CD8-positive, alpha-beta memory T cell (primary cell): ENCODE measurements at places on chromosomes 16 and 17.

DNA sequence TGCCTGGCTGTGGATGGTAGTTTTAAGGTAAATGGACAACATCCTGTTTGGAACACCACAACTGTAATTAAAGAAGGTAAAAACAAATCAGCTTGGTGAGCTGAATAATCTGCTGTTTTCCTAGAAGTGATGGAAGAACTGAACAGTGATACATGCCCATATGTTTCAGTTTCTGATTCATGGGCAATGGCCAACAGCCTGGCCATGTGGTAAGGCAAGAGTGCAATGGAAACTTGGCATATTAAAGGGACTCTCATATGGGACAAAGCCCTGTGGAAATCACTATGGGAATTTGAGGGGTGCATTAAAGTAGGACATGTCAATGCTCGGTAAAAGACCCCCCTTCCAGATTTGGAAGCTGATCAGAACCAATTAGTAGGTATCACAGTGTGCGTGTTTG lies 37.8 kb downstream of the IKZF3 start:
- DNase-seq, result no peak

DNA sequence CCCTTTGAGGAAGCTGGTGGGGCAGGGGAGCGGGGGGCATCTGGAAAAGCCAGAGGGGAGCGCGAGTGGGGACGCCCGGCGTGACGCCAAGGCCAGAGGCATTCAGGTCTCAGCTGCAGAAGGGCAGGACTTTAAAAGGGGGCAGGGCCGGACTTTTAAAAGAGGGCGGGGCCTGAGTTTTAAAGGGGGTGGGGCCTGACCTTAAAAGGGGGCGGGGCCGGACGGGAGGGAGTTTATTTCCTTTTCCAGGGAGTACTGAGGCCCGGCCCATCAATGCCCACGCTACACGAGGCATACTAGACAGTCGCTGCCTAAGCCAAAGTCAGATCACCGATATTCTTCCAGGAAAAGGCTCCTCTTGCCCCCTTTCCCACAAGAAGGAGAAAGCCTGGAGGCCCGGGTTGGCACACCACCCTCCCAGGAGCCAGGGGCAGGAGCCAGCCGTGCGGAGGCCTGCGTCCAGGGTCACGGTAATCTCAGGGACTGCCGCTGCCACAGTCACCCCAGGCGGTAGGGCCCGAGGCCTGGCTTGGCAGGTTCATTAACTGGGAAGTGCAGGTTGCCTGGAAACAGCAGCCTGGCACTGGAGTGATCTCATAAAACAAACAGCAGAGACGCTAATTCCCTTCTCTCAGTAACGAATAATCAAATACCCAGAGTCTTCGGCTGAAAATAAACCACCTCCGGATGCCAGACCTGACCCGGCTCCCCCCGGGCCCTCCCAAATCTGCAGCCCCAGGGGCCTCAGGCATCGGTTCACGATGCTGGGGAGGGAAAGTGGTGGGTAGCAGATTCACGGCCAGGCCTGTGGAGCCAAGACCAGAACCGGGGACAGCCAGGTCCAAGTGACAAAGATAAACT lies 90.7 kb downstream of the TIMM22 start:
- no peak for DNase-seq

- DNase-seq, result no peak
These were observed at the start of gene MTSS2 for GRCh38 chr16:70685938-70686375. Gene MTSS2, minus strand, starts transcription at chr16:70686053. Its CDS starts 262 bp downstream, at chr16:70685791.

GRCh38 chr16:84485255-84486010 lies 19.0 kb downstream of the MEAK7 start:
- no peak for DNase-seq

GRCh38 chr17:18362698-18363100 lies 651 bp downstream of the SHMT1 start:
- DNase-seq, result peak; percentile 5

- DNase-seq, result no peak
These were observed 7.1 kb upstream of the LGALS3BP start for GRCh38 chr17:78986649-78987328.

DNA sequence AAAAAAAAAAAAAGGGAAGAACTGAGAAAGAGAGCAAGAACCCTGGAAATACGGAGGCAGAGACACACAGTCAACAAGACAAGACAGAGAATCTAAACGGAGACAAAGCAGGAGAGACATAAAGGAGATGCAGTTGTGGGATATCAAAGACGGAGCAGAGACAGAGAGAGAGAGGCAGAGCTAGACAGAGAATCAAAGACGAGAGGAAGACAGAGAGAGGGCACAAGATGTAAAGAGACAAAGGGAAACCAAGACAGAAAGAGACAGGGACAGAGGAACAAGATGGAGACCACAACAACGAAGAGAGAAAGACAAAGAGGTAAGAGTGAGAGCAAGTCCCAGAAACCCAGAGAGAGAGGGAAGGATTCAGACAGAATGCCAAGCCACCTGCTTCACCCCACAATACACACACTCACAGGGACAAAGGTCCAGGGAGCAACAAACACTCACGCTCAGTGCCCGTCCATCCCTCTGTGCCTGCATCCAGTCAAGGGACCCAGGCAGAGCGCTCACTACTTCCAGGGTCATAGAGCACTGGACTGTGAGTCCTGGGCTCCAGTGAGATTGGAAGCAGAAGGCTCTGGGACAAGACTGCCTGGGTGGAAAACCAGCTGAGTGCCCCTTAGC lies 88.9 kb downstream of the C16orf78 start:
- no peak for DNase-seq

GRCh38 chr17:50210240-50211225 lies 9.1 kb upstream of the COL1A1 start:
- DNase-seq, result no peak

DNA sequence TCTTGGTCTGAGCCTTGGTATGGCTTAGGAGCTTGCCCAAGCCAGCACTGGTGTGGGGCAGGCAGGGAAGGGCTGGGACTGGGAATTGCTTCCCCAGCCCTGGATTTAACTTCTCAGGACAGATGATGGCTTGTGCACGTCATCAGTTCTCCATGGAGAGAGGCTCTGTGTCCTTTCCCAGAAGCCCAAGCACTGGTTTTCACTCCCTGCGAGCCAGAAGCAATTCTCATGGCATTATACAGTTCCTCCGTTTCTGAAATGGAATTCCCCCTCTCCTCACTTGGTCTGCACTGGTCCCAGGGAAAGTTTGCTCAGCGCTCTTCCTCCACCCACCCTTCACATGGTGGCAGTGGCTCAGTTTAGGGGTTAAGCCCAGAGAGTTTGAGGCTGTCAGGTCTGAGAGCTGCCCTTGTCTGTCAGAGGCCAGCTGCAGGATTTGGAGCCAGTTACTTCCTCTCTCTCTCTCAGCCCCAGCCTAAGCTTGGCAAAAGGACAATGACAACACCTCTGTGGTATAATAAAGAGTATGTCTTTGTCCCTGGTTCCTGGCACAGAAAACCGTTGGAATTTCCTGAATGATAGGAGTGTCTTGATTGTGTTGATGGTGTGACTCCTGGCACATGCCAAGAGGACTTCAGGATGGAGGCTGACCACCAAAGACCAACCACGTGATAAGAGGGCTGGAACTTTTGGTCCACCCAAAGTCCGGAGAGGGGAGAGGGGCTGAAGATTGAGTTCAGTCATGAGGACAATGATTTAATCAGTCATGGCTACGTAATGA lies 219.6 kb upstream of the TNRC6C start:
- no peak for DNase-seq

- no peak for DNase-seq
These were observed 9.2 kb upstream of the P2RX5 start for GRCh38 chr17:3704931-3705717.

DNA sequence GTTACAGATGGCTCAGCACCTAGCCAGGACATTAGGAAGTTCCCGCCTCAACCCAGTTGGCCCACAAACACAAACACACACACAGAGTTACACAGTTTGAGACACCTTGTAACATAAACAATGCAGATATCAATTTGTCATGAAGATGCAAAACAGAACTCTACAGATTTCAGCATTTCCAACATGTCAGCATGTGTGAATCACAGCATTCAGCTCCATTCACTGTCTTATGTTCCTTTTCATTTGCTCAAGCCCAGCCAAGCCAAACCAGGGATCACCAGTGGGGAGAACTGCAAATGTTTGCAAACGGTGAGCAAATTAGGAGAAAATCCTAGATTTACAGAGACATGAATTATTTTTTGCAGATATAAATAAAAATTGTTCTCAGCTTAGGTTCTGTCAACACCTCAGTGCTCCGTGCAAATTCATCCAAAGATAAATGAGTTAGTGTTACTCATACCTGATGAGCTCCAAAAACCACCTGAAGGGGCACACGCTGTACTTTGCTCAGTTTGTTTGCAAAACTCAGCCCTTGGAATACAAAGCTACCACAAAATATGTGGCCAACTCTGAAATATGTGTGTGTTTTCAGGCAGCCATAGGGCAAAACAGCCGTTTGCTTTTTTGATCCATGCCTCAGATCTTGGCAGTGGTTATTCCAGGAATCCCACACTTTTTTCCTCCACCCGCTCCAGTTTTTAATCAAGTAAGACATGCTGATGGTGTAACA lies 16.3 kb upstream of the COX10 start:
- DNase-seq, result no peak

DNA sequence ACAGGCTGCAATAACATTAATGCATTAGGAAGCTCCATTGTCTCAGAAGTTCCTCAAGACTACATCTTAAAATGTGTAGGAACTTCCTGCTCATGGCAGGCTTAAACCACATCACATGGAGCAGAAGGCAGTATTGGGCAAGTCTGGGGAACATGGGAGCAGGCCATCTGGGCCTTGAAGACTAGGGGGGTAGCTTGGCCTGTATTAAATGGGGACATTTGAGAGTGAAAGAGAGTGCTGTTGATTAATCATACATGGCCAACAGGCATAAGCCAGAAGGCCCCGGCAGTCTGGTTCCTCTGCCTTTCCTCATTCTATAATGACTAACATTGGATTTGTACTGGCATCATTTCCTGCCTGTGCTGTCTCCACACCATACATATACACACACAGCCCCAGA lies 25.2 kb upstream of the SLC5A11 start:
- no peak for DNase-seq

DNA sequence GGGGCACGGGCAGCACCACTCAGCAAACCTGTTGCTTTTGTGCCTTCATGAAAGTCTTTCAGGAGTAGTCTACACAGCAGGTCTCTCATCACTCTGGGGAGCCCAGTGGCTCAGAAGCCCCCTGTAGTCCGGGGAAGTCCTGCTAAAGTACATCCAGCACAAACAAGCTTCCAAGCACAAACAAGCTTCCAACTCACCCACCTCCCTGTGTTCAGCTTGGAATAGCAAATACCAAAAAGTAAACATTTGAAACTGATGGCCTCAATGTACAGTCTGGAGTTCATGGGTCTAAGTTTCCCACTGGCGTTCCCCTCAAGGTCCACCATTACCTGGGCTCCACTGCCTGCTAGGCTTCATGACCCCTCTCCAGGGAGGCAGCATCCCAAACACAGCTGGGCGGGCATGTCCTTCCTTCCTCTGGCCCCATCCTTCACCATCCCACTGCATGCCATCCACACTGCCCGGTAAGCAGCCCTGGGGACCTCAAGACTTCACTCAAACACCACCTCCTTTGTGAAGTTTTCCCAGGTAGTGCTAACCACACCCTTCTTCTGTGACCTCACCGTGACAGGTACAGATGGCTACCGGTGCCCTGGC lies 62.8 kb upstream of the SIAH1 start:
- no peak for DNase-seq

- DNase-seq, result peak; percentile 10
These were observed 65.9 kb downstream of the EMP2 start for GRCh38 chr16:10514369-10515055.

- no peak for DNase-seq
These were observed 5.6 kb upstream of the RNPS1 start for GRCh38 chr16:2273484-2273883.

- DNase-seq, result no peak
These were observed 7.2 kb upstream of the AGRP start for GRCh38 chr16:67490335-67491096.

- no peak for DNase-seq
These were observed 56.3 kb downstream of the XYLT1 start for GRCh38 chr16:17414421-17414820.

DNA sequence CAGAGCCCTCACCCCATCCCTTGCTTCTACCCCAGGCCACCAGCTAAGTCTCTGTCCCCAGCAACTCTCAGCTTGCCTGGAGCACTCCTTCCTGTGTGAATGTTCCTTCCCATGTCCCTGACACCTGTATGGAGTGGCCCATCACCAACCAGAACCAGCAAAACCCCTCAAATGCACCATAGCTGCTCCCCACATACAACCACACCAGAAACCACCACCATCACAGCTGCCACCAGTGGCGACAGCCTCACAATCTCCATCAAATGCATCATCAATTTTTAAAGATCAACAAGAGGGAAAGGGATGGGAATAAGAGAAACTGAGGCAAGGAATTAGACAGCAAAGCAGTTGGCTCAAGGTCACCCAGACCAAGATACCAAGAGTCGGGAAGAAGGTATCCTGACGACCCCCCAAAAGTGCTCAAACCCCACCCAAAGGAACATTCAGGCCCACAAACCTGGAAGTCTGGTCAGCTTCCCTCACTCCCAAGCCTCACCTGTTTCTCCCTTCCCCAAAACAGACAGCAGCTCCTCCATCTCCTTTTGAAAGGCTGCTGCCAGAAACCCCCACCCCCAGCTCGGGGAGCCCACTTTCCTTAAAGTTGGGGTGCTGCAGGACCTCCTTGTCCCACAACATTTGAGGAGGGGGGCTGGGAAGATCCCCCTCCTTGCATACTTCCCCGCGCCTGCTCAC lies 1.8 kb downstream of the SRCIN1 start:
- DNase-seq, result no peak

GRCh38 chr16:78659668-78660217 lies 560.3 kb downstream of the WWOX start:
- DNase-seq, result no peak

- no peak for DNase-seq
These were observed 293.2 kb upstream of the MON1B start for GRCh38 chr16:76897816-76898215.

DNA sequence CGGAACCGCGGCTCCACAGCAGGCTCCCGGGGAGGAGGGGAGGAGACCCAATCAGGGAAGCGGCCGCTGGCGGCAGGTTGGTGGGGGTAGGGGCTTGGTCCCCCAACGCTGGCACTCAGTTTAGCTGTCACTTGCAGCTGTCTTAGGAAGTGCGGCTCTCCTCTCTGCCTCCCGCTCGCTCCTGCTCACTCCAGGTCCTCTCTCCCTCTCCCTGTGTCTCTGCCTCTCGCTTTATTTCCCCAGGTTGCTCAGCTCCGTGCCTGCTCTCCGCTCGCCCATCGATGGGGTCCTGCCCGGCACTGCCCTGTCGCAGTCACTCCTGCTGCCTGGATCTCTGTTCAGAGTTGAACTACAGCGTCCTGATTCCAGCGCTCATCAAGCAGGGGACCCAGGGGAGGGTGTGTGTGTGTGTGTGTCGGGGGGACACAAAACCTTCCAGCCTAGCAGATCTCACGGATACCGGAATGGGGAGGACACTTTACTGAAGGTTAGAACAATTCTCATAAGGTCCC lies 145.6 kb downstream of the ENGASE start:
- DNase-seq, result no peak

- no peak for DNase-seq
These were observed 14.8 kb upstream of the HS3ST2 start for GRCh38 chr16:22799113-22799512.

GRCh38 chr17:64599187-64599676 lies 62.9 kb downstream of the SMURF2 start:
- DNase-seq, result peak; percentile 29
